ENCODE measurements at places on chromosomes 6 and 20. TPM values are rescaled to one million over a fixed set of nuclear protein-coding genes. Genes with fewer than 3 reads are reported as not detected.

Gene CENPW
- total RNA-seq, result 3.7 TPM

Gene PI16
- 0.28 TPM for total RNA-seq

Gene BPIFB1
- total RNA-seq, result not detected

Gene METTL24
- total RNA-seq, result 0.85 TPM

Gene DEFB124
- not detected for total RNA-seq

Gene ELOVL4
- total RNA-seq, result 6.2 TPM

Gene GRM1
- under 0.01 TPM for total RNA-seq

Gene C2
- total RNA-seq, result 6.8 TPM

Gene RIPOR2
- total RNA-seq, result 1.1 TPM

Gene DEF6
- 1.3 TPM for total RNA-seq
